Fibroblast of skin of right biceps (primary cell): ENCODE measurements at places on chromosomes 7 and 10.

GRCh38 chr10:61342858-61343572, 110.2 kb downstream of the TMEM26 start:
- no peak for DNase-seq

DNA sequence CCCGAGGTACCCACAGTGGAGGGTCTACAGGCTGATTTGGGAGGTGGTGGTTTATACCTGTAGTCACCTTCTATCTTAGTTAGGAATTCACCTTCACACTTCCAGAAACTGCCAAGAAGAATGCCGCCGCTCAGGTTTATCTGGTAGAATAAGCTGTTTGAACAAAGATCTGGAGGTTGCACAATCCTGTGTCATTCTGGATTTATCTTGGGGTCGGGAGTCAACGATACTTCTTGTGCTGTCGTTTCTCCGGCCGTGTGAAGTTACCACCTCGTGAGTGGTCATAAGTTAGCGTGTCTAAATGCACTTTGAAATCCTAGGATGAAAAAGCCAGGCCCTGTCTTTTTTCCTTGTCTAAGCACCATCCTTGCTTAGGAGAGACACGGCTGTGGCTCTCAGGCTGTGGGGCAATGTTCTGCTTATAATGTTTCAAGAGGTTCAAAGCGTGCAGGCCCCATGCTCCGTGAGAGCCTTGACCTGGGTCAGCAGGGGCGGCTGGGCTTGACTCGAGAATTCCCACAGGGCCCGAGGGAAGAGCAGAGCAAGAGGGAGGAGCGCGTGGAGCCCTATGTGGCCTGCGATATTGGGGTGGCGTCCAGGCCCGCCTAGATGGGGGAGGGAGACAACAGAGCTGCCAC, 35.5 kb downstream of the GRIFIN start:
- DNase-seq: no peak

- DNase-seq: no peak
Measured at GRCh38 chr10:106931159-106931852, 233.2 kb downstream of the SORCS1 start.

- DNase-seq: no peak
Measured at GRCh38 chr10:124942317-124943169, 620 bp downstream of the ZRANB1 start.

DNA sequence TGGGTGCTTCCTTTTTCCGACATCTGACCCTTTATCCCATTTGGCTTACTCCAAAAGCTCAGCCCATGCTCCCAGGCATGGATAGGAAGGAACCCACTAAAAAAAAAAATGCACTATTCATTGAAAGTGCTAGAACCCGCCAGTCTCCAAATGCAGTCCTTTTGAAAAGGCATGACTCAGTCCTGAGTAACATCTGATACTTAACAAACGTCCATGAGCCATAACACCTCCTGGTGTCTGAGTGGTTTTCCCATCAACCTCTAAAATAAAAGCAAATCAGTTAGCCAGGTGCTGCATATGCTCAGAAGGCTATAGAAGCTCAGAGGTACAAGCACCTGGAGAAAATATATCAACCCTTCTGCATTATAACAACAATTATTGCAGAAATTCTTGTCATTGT, 45.0 kb upstream of the CACUL1 start:
- DNase-seq: peak; percentile 8

DNA sequence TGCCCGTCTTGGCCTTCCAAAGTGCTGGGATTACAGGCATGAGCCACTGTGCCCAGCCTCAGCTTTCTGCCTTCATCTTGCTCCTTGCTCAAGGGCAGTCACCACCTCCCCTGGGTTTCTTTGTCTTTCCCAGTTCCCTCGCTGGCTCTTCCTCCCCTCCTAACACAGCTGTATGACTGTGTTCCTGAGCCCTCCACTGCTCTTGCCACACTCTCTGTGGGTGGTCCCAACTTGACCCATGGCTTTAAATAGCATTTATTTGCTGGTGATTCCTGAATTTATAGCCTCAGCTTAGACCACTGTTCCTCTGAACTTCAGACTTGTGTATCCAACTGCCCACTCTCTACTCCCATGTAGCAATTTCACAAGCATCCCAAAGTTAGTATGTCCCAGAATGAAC, 181.3 kb downstream of the BAMBI start:
- DNase-seq: no peak
